Ovary (tissue), 10 donors: ENCODE measurements at places on chromosomes 7 and 10.

DNA sequence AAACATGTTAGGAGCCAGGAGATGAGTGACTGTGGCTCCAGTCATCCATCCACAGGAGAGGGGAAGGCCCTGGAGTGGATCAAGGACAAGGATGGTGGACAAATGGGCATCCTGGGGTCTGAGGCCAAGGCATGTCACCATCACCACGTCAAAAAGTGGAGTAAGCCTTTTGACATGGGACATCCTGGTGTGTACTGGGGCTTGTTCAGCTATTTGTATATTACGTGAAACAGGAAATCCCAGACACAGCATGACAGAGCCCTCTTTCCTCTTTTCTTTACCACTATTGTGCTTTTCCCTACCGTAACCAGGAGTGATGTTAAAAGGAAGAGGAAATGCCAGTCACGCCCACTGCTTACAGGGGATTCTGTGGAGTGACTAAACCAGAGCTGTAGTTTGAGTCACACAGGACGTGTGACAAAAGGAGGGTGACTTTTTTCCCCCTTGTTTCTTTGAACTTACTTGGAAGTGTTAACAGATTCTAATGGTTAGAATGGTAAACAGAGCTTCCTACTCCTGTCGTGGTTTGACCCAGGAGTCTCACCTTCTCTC, 15.4 kb downstream of the ACSL5 start:
- DNase-seq = no peak

- no peak for DNase-seq
Observed at GRCh38 chr7:90461219-90461618, 8.2 kb upstream of the PTTG1IP2 start.

GRCh38 chr7:91165846-91166230, 98.4 kb upstream of the FZD1 start:
- no peak for DNase-seq

- peak; percentile 84 for DNase-seq
Observed at GRCh38 chr7:42940985-42941847, 9.0 kb downstream of the MRPL32 start.

- peak; percentile 42 for DNase-seq
Observed at GRCh38 chr7:151632750-151633515, 113.2 kb upstream of the RHEB start.

GRCh38 chr10:18293536-18294510, 153.6 kb downstream of the CACNB2 start:
- no peak for DNase-seq

- DNase-seq = peak; percentile 58
Observed at GRCh38 chr7:102236592-102237287, 49.9 kb upstream of the SH2B2 start.

DNA sequence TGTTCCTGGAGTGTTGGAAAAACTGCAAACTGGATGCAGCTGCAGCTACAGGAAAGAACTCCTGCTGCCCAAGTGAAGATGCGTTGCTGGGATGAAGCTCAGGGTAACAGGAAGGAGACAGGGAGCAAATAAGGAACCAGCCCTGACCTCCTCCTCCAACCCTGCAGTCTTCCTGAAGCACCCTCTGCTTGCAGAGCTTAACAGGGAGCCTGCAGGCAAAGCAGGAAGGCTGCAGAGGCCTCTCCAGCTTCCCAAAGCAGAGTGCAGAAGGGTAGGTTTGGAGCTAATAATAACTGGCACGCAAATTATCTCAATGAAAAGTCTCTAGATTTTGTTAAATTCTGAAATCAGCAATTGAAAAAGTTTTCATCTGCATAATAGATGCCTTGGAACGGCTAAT, 92.5 kb downstream of the SORCS1 start:
- DNase-seq = no peak

DNA sequence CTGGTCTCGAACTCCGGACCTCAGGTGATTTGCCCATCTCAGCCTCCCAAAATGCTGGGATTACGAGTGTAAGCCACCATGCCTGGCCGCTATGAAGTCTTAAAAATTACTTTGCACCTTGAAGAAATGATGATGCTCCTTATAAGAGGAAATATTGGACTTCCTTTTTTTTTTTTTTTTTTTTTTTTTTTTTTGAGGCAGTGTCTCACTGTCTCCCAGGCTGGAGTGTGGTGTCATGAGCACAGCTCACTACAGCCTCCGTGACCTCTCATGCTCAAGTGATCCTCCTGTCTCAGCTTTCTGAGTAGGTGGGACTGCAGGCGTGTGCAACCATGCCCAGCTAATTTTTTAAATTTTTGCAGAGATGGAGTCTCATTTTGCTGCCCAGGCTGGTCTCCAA, 65.3 kb downstream of the KMT2E start:
- DNase-seq = no peak

- peak; percentile 57 for DNase-seq
Observed at GRCh38 chr10:118276204-118276603, 65.9 kb downstream of the FAM204A start.

DNA sequence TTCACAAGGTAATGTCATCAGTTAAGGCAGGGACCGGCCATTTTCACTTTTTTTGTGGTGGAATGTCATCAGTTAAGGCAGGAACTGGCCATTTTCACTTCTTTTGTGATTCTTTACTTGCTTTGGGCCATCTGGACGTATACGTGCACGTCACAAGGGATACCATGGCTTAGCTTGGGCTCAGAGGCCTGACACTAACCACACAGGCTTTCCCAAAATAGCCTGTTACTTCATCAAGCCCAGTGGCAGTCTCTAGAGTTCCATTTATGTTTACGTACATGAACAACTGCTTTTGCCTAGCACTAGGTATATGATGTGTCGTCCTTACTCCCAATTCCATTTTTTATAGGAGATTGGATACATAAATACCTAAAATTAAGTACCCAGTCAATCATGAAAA, 237.9 kb downstream of the C7orf25 start:
- DNase-seq = no peak

- DNase-seq = no peak
Observed at GRCh38 chr10:110698782-110699201, 54.7 kb downstream of the RBM20 start.

GRCh38 chr7:51785171-51785570, 468.6 kb upstream of the COBL start:
- no peak for DNase-seq

GRCh38 chr10:93357680-93358079, 124.5 kb downstream of the MYOF start:
- DNase-seq = no peak

- DNase-seq = no peak
Observed at GRCh38 chr7:47482013-47482875, 99.7 kb downstream of the TNS3 start.

- no peak for DNase-seq
Observed at GRCh38 chr7:32958046-32959025, 1.1 kb downstream of the FKBP9 start.

DNA sequence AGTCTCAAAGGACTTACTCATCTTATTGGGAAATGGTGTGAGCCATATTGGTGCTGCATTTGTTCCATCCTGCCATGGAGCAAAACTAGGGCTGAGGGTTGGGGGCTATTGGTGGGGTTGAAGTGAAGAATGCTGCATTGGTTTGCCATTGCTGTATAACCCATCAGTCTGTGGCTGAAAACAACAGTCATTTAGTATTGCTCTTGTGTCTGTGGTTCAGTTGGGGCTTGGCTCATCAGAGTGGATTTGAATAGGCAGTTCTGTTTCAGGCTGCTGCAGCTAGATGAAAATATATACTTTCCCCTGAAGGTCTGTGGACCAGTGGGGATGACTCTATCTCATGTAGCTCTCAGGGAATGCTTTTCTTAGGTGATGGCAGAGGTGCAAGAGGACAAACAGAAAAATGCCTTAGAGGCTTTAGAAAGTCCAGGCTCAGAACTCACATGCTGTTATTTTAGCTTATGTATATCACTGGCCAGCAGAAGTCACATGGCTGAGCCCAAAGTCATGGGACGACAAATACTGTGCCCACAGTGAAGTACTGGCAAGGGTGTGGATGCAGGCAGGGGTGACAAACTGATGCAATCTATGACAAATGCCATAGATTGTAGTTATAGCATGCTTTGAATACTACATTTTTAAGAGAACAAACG, 15.2 kb upstream of the EXOC6 start:
- no peak for DNase-seq

- no peak for DNase-seq
Observed at GRCh38 chr7:116177009-116177408, 33.3 kb upstream of the TES start.

- no peak for DNase-seq
Observed at GRCh38 chr10:92142949-92143348, 147.9 kb downstream of the CPEB3 start.
